ENCODE measurements at places on chromosomes 1 and 21.

DNA sequence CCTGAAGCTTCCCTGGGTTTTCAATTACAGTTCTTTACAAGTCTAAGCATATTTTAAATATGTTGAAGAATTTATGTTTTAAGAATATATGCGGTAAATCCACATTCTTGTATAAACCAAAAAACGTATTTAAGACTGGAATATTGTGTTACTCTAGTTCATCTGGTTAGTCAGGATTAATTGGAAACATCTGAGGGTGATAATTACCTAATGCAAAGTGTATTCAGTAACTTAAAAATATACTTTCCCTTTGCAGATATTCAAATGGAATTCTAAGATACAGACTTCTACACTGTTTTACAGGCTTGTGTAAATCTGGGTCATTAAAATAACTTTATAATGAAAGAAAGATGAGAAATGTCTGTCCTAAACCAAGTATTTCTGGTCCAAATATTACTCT lies 302.0 kb downstream of the VAV3 start:
- no peak for DNase-seq

DNA sequence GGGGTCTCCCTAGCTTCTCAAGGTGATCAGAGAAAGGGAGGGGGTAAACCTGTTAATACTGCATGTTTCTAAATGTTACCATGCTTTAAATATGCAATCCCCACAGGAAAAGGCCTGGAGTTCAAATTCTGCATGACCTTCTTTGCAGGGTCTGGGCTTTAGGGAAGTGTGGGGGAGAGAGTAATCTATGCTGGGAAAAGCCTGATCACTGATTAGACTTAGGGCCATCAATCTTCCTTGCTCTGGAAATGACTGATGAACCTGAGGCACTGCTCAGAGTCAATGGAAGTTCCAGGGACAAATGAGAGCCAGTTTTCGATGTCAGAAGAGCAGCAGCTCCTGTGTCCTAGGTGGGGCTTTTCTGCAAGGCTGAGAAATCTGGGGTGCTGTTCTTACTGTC lies 3.2 kb upstream of the SPRR1A start:
- DNase-seq = no peak

- DNase-seq = no peak
Measured at GRCh38 chr1:151760597-151761385, 2.5 kb downstream of the MRPL9 start.

- DNase-seq = no peak
Measured at GRCh38 chr1:153549741-153550397, 811 bp upstream of the S100A3 start.

GRCh38 chr1:36225283-36225899 lies 1.1 kb downstream of the THRAP3 start:
- DNase-seq = no peak

- no peak for DNase-seq
Measured at GRCh38 chr1:206768472-206769303, 1.9 kb upstream of the IL19 start.

DNA sequence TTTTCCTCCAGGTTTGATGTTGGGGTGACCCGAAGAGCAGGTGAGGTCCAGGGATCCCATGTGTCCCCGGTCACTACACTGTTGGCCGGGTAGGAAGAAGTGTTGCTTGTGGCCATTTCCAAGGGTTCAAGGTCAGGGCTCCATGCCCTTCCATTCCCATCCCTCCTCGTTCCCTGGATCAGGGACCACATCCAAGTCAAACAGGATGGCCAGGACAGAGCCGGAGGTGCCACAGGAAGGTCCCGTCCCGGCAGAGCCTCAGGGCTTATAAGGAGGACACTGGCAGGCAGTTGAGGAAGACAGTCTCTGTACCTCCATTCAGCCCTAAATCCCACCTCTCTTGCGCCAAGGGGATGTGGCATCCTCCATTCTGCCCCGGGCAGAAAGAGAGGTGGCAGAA lies 22.0 kb upstream of the FAM131C start:
- DNase-seq = no peak

- no peak for DNase-seq
Measured at GRCh38 chr1:229114315-229114714, 156.6 kb upstream of the RAB4A start.

DNA sequence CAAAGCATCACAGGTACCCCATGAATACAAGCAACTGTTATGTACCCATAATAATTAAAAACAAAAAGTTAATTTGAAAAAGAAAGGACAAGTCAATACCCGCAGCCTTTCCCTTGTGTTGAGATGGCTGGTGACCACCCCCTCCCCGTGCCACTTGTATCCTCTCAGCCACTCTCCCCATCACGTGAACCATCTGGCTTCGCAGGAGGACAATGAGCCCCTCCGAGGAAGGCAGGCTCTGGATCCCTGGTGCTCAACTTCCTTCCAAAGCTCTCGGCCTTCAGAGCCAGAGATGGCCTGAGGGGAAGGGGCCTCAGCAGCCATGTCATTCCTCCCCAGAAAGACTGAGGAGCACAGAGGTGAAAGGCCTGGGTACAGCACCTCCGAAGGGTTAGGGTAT lies 120.4 kb upstream of the RAB4A start:
- no peak for DNase-seq

- no peak for DNase-seq
Measured at GRCh38 chr1:5525597-5526384, 466.4 kb downstream of the NPHP4 start.

DNA sequence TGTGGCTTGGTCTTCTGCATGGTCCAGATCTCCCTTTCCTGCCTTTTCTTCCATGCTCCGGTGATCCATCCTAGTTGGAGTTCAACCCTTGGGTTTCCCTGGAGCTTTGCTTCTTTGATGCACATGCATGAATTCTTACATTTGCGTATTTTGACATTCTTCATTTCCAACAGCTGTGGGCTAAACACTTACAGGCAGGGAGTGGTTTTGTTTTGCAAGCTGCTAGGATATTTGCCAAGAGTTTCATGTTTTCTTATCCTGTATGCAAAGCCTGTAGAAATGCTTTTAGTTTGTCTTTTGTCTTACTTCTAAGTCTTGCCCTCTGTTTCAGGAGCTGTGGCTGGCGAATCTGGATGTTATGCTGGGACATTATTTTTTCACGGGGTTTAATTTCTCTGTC lies 90.3 kb upstream of the PAXBP1 start:
- no peak for DNase-seq

GRCh38 chr1:212980123-212980785 lies 29.9 kb downstream of the VASH2 start:
- no peak for DNase-seq

GRCh38 chr1:38301040-38301439 lies 254.4 kb upstream of the POU3F1 start:
- no peak for DNase-seq

DNA sequence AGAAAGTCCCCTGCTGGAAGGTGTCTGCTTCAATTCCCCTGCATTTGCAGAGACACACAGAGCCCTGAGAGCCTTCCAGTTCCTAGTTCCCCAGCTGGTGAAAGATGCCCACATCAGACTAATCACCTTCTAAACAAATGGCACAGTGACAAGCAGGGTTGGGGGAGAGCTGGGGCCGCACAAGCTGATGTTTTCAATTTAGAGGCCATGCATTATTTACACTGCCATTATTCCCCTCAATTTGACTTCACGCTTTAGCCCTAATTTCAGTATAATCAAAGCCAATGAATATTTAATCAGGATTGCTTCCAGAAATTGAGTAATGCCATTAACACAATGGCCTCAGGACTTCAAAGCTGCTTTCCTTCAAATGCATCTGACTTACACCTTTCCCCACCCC lies 81.5 kb downstream of the BEND5 start:
- no peak for DNase-seq

- DNase-seq = no peak
Measured at GRCh38 chr1:9166289-9167235, 37.7 kb upstream of the GPR157 start.

DNA sequence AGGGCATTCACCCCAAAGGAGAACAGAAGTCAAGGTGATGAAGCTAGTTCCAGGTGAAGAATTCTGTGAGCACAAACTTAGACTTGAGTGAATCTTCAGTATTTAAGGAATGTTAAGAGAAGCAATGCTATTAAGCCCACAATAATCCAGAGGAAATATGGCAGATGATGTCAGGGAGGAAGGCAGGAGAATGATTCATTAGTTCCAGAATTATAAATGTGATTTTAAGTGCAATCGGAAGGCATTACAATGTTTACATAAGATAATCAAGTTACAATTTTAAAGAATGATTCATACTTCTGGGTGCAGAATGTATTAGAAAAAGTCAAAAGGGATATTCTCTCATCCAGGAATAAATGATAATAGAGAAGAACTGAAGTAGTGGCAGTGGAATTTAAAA lies 545.2 kb upstream of the BRINP3 start:
- DNase-seq = no peak

DNA sequence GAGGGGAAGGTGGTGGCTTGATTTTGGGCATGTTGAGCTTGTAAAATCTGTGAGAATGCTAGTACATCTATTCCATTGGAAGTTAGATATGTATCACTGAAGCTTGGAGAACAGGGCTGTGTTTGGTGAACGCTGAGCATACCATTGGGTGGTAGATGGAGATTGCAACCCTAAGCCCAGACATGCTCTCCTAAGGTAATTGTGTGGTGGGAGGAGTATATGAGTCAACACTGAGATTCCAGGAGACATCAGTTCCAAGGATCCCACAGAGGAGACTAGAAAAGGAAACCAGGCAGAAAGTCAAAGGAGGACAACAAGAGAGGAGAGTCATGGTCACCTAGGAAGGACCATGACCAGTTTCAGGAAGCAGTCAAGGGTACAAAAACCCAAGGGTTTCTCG lies 60.4 kb downstream of the KIF21B start:
- no peak for DNase-seq

GRCh38 chr1:45890078-45890477 lies 86.7 kb downstream of the MAST2 start:
- no peak for DNase-seq

GRCh38 chr1:97824624-97825023 lies 96.2 kb downstream of the DPYD start:
- DNase-seq = no peak

GRCh38 chr21:36563341-36563926 lies 83.5 kb upstream of the CLDN14 start:
- no peak for DNase-seq

DNA sequence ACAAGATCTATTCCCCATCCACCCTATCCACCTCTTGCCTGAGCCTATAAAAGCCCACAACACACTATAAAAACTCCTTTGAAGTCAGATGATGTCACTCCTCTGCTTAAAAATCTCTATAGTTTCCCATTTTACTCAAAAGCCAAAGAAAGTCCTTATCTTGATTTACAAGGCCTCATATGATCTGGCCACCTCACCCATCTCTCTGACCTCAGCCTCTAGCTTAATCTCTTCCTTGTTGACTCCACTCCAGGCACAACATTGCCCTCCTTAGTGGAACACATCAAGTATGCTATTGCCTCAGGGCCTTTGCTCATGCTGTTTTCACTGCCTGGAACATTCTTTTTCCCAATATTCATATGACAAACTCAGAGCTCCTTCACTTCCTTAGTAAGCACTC lies 33.3 kb downstream of the ZNF281 start:
- DNase-seq = no peak

GRCh38 chr21:15062606-15062965 lies 2.2 kb downstream of the NRIP1 start:
- no peak for DNase-seq

- DNase-seq = no peak
Measured at GRCh38 chr21:25757531-25757930, 22.8 kb downstream of the GABPA start.

GRCh38 chr1:30745156-30745833 lies 12.3 kb downstream of the LAPTM5 start:
- no peak for DNase-seq

- DNase-seq = no peak
Measured at GRCh38 chr1:9687874-9688582, 36.5 kb downstream of the PIK3CD start.

DNA sequence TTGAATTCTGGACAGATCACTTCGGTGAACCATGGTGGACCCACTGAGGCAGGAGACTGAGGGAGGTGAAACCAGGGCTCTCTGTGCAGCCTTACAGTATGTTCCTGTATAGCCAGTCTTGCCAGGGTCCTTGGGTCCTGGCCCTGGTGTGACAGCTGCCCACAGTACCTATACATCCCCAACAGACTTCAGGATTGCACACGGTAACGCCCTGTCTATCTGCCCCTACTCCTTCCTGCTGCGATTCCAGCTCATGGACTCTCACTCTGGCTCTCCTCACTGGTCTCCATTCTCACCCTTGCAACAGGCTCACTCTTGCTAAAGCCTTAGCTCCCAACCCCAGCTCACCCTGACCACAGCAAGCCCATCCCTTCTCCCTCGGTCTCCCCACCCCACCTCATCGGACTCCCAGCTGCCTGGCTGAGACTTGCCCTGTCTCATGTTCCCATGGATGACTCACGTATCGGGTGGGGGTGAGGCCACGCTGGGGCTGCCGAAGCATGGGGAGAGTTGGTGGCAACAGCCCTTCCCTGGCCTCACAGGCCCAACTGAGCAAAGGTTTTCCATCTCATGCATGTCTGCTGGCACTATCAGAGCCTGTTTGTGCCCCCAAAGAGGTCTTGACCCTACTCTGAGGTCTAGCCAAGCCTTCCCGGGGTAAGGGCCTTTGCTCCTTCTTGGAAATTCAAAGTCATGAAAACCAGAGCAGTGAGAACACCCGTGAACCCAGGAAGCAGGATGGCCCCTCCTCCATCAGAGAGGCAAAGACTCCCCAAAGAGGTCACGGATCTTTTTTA lies 7.1 kb downstream of the PHLDA3 start:
- DNase-seq = peak; percentile 91

GRCh38 chr21:41779659-41780058 lies 12.8 kb upstream of the RIPK4 start:
- no peak for DNase-seq

DNA sequence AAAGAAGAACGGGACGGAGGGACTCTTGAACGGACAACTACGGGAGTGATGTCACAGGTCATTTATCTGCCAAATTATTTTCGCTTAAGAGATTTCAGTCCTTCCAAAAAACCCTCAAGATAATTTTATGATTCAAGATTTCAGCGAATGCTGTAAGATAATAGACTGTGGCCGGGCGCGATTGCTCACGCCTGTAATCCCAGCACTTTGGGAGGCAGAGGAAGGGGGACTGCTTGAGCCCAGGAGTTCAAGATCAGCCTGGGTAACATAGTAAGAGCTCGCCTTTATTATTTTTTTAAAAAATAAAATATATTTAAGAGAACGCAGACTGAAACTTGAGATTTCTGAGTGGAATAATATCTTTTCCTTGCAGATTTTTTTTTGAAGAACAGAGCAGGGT lies 609 bp downstream of the RWDD2B start:
- no peak for DNase-seq

DNA sequence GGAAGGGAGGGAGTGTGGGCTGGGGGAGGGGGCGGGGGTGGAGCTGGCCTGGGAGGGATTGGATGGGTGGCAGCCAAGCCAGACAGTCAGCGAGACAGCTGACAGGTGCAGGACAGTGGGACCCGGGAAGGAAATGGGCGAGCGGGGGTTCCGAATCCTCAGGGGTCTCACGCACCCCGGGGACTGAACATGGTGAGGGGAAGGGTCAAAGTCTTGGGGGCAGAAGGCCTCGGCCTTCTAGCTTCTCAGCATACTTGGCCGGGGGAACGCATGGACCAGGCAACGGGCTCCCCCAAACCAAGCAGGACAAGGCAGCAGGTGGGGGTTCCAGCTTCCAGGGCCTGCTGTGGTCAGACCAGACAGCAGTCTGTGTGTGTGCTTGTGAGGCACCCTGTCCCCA lies 23.1 kb downstream of the CASZ1 start:
- no peak for DNase-seq

Data from H54 (cell line).